ENCODE measurements at places on chromosomes 16 and 17. TPM values are rescaled to one million over a fixed set of nuclear protein-coding genes. Genes with fewer than 3 reads are reported as not detected.

GRCh38 chr17:48177816-48178215 lies 70.2 kb downstream of the SNX11 start:
- no peaks in the 10 kb centered on the region for H3K4me1 ChIP-seq
- no peaks in the 10 kb centered on the region for H3K36me3 ChIP-seq
- H3K27ac ChIP-seq, result no peak overlapping the region
- DNase-seq, result no peak
- H3K27me3 ChIP-seq, result no peaks in the 10 kb centered on the region

Gene MPO
- total RNA-seq, result 0.24 TPM

Gene CCT6B
- total RNA-seq, result 4.4 TPM

Gene DHX58
- 10.3 TPM for total RNA-seq

Gene BRD7
- total RNA-seq, result 45.3 TPM

Gene KRT33B
- not detected for total RNA-seq

Data from thyroid gland (tissue), 4 donors.